ENCODE measurements at places on chromosomes 12 and 14. TPM values are rescaled to one million over a fixed set of nuclear protein-coding genes. Genes with fewer than 3 reads are reported as not detected.

Gene RTL1
- not detected for total RNA-seq

GRCh38 chr14:59020382-59020781 is 168.1 kb upstream of the DAAM1 start:
- DNase-seq, result peak; percentile 26

DNA sequence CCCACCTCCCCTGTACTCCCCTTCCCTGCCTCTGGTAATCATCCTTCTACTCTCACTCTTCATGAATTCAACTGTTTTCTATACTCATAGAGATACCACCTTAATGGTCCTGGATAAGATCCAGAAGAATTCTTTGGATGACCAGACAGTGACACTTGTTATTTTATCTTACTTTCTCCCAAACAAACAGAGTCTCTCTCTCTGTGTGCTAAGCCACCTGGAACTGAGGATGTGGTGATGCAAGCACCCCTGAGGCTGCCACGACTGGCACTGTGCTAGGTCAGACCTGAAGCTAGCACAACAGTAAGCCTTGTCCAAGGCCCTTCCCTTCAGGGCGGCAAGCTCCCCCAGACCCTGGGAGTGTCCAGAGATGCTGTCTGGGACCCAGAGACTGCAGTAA is 250.2 kb downstream of the C12orf50 start:
- DNase-seq, result no peak

Gene C12orf54
- total RNA-seq, result 0.52 TPM

DNA sequence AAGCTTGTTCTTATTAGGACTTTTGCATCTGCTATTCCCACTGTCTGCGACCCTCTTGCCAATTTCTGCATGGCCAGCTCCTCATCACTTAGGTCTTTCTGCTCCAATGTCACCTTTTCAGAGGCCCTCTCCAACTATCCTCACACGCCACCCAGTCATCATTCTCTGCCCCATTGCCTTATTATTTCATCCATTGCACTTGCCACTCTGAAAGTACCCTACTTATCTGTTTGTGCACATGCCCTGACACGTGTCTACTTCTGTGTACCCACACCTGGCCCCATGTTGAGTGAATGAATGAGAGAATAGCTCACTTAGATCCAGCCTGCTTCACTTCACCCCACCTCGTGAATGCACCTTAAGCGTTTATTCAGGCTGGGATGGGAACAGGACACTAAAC is 218.7 kb upstream of the TBX3 start:
- DNase-seq, result no peak

Gene STON2
- total RNA-seq, result 27.6 TPM

Gene SLC10A1
- not detected for total RNA-seq

Gene DDX23
- total RNA-seq, result 62.9 TPM

DNA sequence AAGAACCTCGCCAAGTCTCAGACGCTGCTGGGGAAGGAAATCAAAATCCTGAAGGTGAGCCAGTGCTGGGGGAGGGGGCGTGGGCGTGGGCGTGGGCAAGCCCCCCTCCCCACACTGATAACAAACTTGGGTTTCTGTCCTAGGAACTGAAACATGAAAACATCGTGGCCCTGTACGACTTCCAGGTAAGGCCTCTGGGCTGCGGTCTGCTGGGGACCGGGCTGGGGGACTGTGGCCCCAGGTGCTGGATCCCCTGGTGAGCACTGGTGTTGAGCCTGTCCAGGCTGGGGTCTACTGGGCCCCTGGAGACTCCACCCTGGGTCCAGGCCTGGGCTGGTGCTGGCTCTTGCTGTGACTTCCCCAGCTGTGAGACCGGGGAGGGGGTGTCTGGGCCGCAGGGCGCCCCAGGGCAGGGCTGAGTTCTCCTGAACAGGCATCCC is 1.2 kb downstream of the ULK1 start:
- DNase-seq, result no peak

DNA sequence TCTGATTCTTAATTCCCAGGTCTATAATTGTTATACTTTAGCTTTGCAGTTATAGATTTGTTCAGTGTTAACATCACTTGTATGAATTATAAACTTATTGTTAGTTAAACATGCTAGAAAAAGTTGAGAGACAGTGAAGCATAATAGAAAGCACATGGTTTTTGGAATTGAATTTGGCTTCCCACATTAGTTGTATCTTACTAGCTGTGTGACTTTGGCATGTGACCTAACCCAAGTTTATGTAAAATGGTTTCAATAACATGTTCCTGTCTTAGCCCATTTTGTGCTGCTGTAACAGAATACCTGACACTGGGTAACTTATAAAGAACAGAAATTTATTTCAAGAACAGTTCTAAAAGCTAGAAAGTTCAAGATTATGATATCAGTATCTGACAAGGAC is 146.3 kb downstream of the PDE3A start:
- no peak for DNase-seq

GRCh38 chr12:90199006-90199405 is 490.4 kb upstream of the ATP2B1 start:
- DNase-seq, result peak; percentile 37

DNA sequence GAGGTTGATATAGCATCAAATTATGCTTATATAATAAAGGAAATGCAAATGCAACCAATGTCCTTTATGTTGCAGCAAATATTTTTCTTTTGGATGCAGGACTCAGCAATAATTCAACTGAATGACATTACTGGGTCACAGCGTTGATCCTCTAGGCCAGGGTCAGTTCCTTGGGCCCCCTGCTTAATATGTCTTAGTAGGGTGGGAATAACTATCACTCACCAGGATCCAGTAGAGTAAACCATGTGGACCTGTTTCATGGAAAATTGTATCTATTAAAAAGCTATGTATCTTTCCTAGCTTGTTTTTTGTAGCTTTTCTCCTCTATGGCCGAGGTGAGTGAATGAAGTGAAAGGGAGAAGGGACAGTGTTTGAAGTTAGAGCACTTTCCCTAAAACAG is 161.5 kb upstream of the SSTR1 start:
- no peak for DNase-seq

GRCh38 chr14:104558231-104559027 is 21.1 kb upstream of the C14orf180 start:
- no peak for DNase-seq
